ENCODE measurements at places on chromosomes 6 and 20. TPM values are rescaled to one million over a fixed set of nuclear protein-coding genes. Genes with fewer than 3 reads are reported as not detected.

DYNLT2 gene
- 1.6 TPM for polyA plus RNA-seq

FAM217A gene
- not detected for polyA plus RNA-seq

TGM6 gene
- polyA plus RNA-seq: not detected

KHDRBS2 gene
- polyA plus RNA-seq: 0.58 TPM

GNMT gene
- polyA plus RNA-seq: 0.32 TPM

ZSCAN26 gene
- polyA plus RNA-seq: 10.5 TPM

EDN1 gene
- polyA plus RNA-seq: 5.1 TPM

KCNG1 gene
- 2.1 TPM for polyA plus RNA-seq

MEP1A gene
- polyA plus RNA-seq: not detected

MANEA gene
- polyA plus RNA-seq: 4.3 TPM

TRDN gene
- not detected for polyA plus RNA-seq

SENP6 gene
- 19.6 TPM for polyA plus RNA-seq

NCOA5 gene
- 22.0 TPM for polyA plus RNA-seq

PDYN gene
- 1.0 TPM for polyA plus RNA-seq

SH3BGRL2 gene
- polyA plus RNA-seq: 34.4 TPM

C2 gene
- polyA plus RNA-seq: 5.5 TPM

CRISP3 gene
- not detected for polyA plus RNA-seq

CNR1 gene
- polyA plus RNA-seq: 3.9 TPM

SERPINB6 gene
- 50.6 TPM for polyA plus RNA-seq

ADGRF5 gene
- polyA plus RNA-seq: 10.8 TPM

ENPP3 gene
- polyA plus RNA-seq: 0.22 TPM

AKAP7 gene
- polyA plus RNA-seq: 2.0 TPM

ZBTB12 gene
- 36.9 TPM for polyA plus RNA-seq

PHACTR3 gene
- polyA plus RNA-seq: 28.5 TPM

FKBP1C gene
- polyA plus RNA-seq: 0.29 TPM

SLC4A11 gene
- polyA plus RNA-seq: 9.7 TPM

CCN6 gene
- not detected for polyA plus RNA-seq

PPP1R3G gene
- 1.1 TPM for polyA plus RNA-seq

RIPPLY2 gene
- 14.6 TPM for polyA plus RNA-seq

FRK gene
- 0.19 TPM for polyA plus RNA-seq
